ENCODE measurements at places on chromosomes 7 and 10. TPM values are rescaled to one million over a fixed set of nuclear protein-coding genes. Genes with fewer than 3 reads are reported as not detected.

Gene NUTM2E
- total RNA-seq = 0.67 TPM

Gene OSBPL3
- total RNA-seq = 77.5 TPM

- H3K36me3 ChIP-seq = no peaks in the 10 kb centered on the region
- no peak overlapping the region for H3K4me3 ChIP-seq
- H3K4me1 ChIP-seq = no peaks in the 10 kb centered on the region
Measured at GRCh38 chr10:48574817-48575380, 30.0 kb downstream of the ARHGAP22 start.

- H3K4me3 ChIP-seq = no peak overlapping the region
- H3K4me1 ChIP-seq = no peaks in the 10 kb centered on the region
- no peaks in the 10 kb centered on the region for H3K27me3 ChIP-seq
- H3K36me3 ChIP-seq = no peaks in the 10 kb centered on the region
Measured at GRCh38 chr7:84663224-84663623, 468.6 kb upstream of the SEMA3A start.

GRCh38 chr10:72270607-72271281, 3.0 kb upstream of the DDIT4 start:
- peaks cover 19% of the 10 kb centered on the region for H3K36me3 ChIP-seq
- DNase-seq = no peak
- H3K27me3 ChIP-seq = no peaks in the 10 kb centered on the region
- peak overlapping the region; percentile 46 for H3K27ac ChIP-seq

- H3K27me3 ChIP-seq = no peaks in the 10 kb centered on the region
- no peak overlapping the region for H3K4me3 ChIP-seq
- no peaks in the 10 kb centered on the region for H3K4me1 ChIP-seq
- H3K36me3 ChIP-seq = no peaks in the 10 kb centered on the region
- no peak overlapping the region for H3K27ac ChIP-seq
- no peak for DNase-seq
Measured at GRCh38 chr10:129839285-129840195, 124.5 kb downstream of the EBF3 start.

DNA sequence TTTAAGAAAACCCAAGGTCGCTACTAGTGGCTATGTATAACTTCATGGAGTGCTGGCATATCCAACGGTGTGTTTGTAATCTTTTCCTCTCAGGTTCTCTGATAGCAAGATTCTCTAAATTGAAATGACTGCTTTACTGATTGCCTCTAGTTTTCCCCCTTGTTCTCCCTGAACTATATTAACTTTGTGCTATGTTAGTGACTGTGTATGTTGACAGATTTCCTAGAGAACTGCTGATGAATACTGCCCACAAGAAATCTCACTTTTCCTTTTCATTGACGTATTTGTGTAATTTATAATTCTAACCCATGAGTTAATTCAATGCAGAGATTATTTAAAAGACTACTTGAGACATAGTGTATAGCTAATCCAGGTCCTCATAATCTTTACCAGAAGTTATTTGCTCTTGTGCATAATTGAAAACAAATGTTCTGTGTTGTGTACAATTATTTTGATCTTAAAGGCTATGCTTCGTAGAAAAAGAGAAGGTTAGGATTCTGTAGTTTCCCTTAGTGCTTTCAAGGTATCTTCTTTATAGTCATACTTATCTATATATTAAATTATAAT, 70.6 kb upstream of the GLCCI1 start:
- peaks cover 4% of the 10 kb centered on the region for H3K4me1 ChIP-seq
- H3K36me3 ChIP-seq = no peaks in the 10 kb centered on the region
- no peak overlapping the region for H3K4me3 ChIP-seq
- no peak for DNase-seq
- no peaks in the 10 kb centered on the region for H3K27me3 ChIP-seq
- no peak overlapping the region for H3K27ac ChIP-seq

GRCh38 chr7:96026010-96026409, 253.7 kb downstream of the DYNC1I1 start:
- DNase-seq = no peak
- H3K4me3 ChIP-seq = no peak overlapping the region
- no peak overlapping the region for H3K27ac ChIP-seq
- no peaks in the 10 kb centered on the region for H3K36me3 ChIP-seq

DNA sequence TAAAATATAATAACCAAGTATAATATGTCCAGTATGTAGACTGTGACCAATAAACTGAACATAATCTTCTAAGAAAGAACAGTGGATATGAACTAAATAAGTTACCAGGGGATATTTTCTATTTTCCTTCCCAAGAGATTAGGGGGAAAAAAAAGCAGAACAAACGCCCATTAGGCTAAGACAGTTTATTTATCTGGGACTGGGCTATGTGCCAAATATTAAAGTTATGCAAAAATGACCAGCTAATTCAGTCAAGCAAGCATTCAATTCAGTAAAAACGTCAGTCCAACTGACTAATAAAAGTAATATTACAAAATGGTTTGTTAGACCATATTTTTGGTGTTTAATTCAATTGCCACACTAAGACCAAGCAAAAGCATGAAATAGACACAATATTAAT, 122.2 kb downstream of the TSPAN12 start:
- no peaks in the 10 kb centered on the region for H3K4me1 ChIP-seq
- no peak overlapping the region for H3K4me3 ChIP-seq
- H3K36me3 ChIP-seq = no peaks in the 10 kb centered on the region
- no peak overlapping the region for H3K27ac ChIP-seq
- no peak for DNase-seq

Measured in activated CD4-positive, alpha-beta T cell treated with anti-CD3 and anti-CD28 coated beads, Interleukin-2, amount 10 ng/mL, durations not matched to agents 7 days and 5 days (primary cell).